ENCODE measurements at places on chromosomes 7 and 10.

DNA sequence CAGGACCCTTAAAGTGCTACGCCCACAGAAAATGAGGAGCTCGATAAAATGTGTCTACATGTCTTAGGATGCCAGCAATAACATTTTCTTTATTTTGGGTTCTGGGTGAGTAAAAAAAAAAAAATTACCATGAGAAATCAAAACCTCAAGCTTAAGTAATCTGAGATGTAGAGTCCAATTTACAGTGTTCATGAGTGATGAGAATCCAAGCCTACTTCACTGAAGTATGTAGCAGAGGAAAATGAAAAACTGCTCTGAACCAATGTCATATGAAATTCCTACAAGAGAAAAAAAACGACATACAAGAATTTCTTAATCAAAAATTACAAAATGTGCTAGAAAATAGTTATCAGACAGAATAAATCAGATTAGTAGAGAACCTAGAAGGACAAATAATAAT, 274.4 kb downstream of the HTR7 start:
- no peak for DNase-seq

DNA sequence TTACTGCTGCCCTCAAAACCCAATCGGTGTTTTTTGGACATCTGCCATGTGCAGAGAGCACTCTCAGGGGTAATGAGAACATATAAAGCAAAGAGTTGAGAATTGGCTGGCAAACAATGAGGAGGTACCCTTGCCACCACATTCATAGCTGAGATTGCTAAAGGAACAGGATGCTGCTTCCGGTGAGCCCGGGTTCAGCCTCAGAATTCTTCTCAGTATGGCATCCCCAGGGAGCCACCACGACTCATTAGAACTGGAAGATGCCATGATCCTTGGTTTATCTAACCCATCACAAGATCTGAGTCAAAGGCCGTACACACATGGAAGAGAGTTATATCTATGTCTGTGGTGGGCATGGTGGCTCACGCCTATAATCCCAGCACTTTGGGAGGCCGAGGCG, 174.4 kb downstream of the ARID5B start:
- DNase-seq, result no peak

DNA sequence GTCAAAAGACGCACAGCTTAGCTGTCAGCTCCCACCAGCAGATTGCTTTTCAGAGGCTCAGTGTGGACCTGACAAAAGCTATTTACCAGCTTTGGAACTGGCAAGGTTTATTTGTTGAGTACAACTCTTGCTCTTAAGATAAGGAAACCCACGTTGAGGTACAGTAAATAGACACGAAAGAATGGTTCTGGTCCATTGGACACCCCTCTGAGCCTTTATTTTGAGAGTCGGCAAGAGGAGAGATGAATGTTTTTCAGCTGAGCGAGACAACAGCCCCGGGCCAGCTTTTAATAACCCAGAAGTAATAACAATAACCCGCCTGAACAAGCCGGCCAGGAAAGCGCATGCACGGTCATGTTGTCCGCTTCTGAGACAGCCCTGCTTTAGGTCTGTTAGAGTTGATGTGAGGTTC, 49.0 kb downstream of the WNT2 start:
- no peak for DNase-seq

DNA sequence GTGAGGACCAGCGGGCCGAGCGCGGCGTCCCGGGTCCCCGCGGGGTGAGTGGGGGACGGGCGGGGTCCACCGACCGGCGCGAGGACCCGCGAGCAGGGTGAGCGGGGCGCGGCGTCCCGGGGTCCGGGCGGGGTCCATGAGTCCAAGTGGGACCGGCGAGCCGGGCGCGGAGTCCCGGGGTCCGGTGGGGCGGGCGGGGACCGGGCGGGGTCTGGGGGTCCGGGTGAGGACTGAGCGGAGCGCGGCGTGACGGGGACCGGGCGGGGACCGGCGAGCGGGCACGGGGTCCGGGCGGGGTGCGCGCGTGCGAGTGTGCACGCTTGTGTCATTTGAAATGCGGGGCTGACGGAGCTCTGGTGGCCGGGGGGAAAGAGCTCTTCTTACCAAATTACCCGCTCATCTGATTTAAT, 765 bp downstream of the CELF2 start:
- DNase-seq, result no peak

DNA sequence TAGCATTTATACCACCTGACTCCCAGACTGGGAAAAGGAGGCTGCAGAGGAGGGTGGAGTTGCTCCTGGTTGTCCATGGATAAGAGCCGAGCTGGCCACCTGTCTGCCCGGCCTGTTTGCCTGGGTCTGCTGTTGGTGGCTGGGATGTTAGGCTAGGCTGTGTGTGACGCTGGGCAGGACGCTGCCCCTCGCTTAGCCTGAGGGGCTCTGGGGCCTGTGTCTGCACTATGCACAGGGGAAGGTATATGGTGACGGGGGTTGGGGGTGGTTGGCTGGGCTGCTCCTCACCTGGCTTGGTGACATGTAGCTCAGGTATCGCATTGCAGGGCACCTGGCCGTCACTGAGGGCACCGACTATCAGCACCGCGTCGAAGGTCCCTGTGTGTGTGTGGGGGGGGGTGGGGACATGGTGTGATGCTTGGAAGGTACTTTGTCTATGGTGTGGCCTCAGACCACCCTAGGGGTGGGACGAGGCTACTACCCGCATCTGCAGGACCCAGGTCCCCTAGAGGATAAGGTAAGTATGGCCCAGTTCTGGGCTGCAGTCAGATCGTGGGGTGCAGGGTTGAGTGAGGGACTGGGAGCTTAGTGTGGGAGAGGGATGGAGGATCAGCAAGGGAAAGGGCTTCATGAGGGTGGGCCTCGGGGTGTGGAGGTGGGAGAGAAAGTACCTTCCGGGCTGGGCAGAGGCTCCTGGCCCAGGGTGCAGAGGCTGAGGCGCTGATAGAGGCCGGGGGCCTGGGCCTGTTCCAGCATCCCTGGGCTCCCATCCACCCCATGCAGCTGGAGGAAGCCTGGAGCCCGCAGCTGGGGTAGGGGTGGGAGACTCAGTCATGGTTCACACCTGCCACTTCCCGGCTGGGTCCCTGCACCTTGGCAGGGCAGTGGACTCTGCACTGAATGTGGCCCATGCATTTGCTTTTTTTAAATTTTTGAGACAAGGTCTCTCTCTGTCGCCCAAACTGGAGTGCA, 2.3 kb downstream of the METTL27 start:
- DNase-seq, result no peak

- peak; percentile 50 for DNase-seq
Measured at GRCh38 chr7:2863461-2864066, 19.5 kb upstream of the GNA12 start.

DNA sequence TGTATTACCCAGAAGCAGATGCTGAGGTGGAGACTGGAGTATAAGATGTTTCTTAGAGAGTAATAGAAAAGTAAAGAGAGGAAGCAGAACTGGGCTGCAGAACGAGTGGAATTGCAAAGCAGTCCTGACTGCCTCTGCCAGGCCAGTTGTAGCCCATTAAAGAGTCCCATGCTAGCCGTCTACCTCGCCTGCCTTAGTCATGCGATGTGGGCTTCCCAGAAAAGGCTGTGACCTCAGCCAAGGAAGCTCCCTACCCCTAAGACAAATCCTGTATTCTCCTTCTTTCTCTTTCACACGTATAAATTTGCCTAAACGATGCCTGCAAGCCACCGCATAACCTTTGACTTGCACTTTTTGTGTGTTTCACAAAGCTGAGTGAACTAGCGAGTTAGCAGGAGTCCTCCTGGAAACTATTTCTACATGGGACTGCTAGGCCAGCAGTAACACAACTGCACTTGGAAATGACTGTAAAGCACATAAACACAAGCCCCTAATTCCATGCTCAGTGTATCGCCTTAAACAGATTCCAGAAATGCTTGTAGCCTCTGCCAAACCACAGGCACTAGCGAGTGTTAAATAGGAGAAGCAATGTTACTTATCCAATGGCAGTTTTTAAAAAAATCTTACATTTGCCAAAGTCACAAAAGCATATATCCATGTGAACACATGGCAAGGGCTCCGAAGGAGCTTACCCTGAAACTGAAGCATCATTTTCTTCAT, 47.4 kb upstream of the GNAI1 start:
- DNase-seq, result no peak

GRCh38 chr10:77371848-77372799, 265.5 kb downstream of the KCNMA1 start:
- DNase-seq, result no peak

GRCh38 chr7:65285906-65286864, 87.5 kb upstream of the ZNF92 start:
- no peak for DNase-seq

GRCh38 chr10:16751244-16751643, 66.0 kb downstream of the RSU1 start:
- DNase-seq, result no peak

GRCh38 chr10:86070278-86070677, 296.3 kb downstream of the GRID1 start:
- DNase-seq, result no peak

- DNase-seq, result no peak
Measured at GRCh38 chr10:60962946-60963345, 19.0 kb upstream of the RHOBTB1 start.

GRCh38 chr7:75950111-75950681, 35.2 kb downstream of the POR start:
- no peak for DNase-seq

- no peak for DNase-seq
Measured at GRCh38 chr7:24652251-24652939, 79.1 kb downstream of the PALS2 start.

DNA sequence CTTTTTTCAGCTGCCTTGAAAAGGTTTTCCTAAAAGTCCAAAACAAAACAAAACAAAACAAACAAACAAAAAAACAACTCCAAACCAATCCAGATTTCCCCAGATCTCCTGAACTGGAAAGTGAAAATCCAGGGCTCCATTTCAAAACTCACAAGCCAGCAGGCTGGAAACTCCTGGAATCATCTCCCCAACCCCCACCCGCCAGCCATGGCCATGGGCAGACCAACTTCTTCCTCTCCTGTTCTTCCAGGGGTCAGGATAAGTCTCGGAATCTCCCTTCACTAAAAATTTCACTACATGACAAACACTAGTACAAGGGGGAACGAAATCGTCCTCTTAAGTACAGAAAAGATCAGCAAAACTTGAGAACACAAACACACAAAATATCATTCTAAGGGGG, 40.4 kb downstream of the GNA12 start:
- DNase-seq, result no peak

DNA sequence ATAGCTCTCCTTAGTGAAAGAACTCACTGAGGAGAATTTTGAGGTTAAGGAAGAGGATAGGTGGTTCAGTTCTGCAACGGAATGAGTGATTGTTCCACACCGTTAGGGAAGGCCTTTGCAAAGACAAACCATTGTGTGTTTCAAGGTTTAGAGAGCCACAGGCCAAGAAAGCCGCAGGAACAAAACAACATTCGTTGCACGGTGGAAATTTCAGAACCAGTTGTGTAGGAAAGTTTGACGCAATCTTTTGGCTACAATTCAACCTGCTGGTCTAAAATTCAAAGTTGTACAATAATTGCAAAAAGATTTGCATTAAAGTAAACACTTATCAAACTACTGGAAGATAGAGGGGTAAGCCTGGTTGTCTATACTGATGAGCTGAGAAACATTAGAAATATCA, 91.4 kb downstream of the FAM107B start:
- no peak for DNase-seq
